ENCODE measurements at places on chromosomes 16 and 17.
A peak's percentile ranks its signal among the peaks of the same experiment; 100 is the strongest.

- no peak for DNase-seq
Observed at GRCh38 chr17:17386094-17386800, 83.1 kb downstream of the NT5M start.

- no peak for DNase-seq
Observed at GRCh38 chr17:39360537-39360936, 40.9 kb downstream of the FBXL20 start.

GRCh38 chr17:11242411-11242810 is 1.4 kb downstream of the SHISA6 start:
- DNase-seq, result no peak

DNA sequence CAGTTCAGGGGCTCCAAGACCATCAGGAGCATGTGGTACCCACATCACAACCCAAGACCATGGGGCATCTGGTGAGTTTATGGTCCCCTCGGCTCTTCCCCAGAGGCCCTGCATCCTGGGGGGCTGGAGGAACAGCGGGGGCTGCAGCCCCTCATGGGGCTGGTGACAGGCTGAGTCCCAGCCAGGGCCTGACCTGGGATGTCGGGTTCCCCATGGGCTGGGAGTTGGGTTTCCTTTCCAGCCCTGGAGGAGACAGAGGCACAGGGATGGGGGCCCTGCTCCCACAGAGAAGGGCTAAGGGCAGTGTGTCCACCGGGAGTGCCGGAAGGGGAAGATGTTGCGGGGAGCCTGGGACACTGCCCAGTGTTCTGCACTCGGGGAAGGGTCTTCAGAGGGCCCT is 82.4 kb downstream of the GOSR1 start:
- no peak for DNase-seq

DNA sequence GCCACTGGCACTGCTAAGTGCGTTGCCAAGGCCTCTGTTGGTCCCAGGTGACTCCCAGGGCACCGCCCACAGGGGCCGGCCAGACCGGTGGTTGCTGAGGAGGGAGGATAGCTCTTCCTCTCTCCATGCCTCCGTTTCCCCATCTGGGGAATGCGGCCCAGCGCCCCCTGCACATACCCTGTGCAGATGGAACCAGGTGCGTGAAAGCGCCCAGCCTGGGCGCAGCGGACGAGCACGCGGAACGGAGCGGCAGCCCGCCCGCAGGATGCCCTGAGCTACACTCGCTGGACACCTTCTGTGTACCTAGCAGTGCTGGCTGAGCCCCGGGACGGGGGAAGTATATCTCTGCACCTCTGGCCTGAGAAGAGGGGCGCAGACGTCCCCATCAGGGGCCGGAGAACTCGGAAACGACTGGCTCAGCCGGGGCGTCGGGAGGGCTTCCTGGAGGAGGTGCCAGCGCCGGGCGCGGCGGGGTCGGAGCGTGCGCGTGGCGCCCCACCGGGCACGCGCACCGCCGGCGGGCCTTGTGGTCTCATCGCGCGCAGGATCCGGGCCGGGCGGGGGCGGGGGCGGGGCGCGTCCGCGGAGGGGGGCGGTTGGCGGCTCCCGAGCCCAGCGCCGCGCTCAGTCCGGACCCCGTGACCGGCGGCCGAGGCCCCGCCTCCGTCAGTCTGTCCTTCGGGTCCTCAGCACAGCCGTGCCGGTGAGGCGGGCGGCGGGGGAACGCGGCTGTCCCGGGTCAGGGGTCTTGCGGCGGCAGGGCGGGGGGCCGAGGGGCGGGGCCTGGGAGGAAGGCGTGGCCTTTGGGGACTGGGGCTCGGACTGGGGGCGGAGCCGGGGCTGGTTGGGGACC is at the start of the genes CCDC78 and HAGHL:
Gene CCDC78, minus strand, starts transcription at position 6 of the 853 bp plus-strand sequence. CDS start 76 bp downstream, outside the sequence.
Gene HAGHL, plus strand, starts transcription at position 669 of the 853 bp plus-strand sequence. CDS start 404 bp downstream, outside the sequence.
- DNase-seq, result peak; percentile 79

GRCh38 chr16:89392881-89393737 is 97.3 kb downstream of the ANKRD11 start:
- DNase-seq, result no peak

GRCh38 chr17:80393241-80393890 is 21.6 kb upstream of the ENDOV start:
- no peak for DNase-seq

GRCh38 chr16:72903176-72903575 is 144.8 kb downstream of the ZFHX3 start:
- no peak for DNase-seq

- no peak for DNase-seq
Observed at GRCh38 chr17:67227488-67227887, 17.5 kb downstream of the HELZ start.

GRCh38 chr16:49081554-49081953 is 200.1 kb downstream of the CBLN1 start:
- no peak for DNase-seq

GRCh38 chr16:66750279-66751052 is 943 bp downstream of the DYNC1LI2 start:
- no peak for DNase-seq

GRCh38 chr16:67053767-67054334 is 24.9 kb downstream of the CBFB start:
- no peak for DNase-seq

DNA sequence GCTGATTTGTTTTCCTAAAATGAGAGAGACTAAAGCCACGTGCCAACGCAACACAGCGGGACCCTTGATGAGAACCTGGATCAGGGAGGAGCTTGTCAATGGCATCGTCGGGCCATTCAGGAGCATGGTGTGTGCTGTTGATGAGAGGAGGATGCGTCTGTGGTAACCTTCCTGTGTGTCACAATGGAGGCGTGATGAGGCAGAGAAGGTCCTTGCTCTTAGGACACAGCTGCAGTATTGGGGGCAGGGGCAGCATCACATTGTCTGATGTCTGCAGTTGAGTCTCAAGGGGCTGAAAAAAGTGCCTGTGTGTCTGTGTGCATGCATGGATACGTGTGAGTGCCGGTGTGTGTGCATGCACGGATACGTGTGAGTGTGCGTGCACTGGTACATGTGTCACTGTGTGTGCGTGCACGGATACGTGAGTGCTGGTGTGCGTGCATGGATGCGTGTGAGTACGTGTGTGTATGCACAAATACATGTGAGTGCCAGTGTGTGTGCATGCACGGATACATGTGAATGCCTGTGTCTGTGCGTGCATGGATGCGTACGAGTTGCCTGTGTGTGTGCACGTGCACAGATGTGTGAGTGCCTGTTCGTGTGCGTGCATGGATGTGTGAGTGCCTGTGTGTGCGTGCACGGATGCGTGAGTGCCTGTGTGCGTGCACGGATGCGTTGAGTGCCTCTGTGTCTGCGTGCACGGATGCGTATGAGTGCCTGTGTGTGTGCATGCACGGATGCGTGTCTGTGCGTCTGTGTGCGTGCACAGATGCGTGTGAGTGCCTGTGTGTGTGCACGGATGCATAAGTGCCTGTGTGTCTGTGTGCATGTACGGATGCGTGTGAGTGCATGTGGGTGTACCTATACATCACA is 39.3 kb downstream of the BAIAP2 start:
- no peak for DNase-seq

- peak; percentile 85 for DNase-seq
Observed at GRCh38 chr17:30104575-30105339, 11.9 kb upstream of the NSRP1 start.

- DNase-seq, result no peak
Observed at GRCh38 chr17:80102664-80103448, 1.5 kb downstream of the GAA start.

DNA sequence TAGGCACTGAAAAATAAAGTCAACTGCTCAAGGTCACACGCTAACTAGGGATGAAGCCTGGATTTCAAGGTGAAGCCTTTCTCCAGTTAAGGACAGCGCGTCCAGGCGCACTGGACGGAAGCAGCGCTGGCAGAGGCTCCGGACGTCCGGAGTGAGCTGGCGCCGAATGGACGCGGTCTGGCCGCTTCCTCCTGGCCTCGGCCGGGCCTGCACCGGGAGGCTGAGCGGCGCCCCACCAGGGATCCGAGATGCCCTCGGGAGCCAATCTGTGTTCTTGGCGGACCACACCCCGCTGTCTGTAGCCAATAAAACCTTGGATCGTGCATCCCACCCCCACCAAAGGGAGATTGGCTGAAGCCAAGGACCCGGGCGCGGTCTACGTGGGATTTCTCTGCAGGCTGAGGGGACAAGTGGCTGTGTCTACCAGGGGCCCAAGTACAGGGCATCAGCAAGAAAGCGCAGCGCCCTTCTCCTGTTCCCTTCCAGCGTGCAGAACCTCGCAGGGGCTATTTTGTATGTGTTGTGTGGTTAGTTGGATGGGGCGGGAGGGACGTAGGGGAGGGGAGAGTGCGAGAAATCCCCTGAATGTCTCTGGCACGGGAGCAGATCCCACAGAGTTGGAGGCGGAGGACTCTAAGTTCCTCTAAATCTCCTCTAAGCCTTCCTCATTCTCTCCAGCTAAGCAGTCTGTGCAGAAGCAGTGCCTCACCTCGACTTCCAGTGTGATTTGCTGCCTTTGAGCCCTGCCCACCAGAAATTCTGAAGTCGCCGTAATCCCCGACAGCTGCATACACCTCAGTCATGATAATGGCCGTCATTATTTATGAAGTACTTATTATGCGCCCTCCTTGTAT is 2.5 kb upstream of the AKAP10 start:
- no peak for DNase-seq

- peak; percentile 54 for DNase-seq
Observed at GRCh38 chr16:11405331-11406176, 60.3 kb downstream of the RMI2 start.

DNA sequence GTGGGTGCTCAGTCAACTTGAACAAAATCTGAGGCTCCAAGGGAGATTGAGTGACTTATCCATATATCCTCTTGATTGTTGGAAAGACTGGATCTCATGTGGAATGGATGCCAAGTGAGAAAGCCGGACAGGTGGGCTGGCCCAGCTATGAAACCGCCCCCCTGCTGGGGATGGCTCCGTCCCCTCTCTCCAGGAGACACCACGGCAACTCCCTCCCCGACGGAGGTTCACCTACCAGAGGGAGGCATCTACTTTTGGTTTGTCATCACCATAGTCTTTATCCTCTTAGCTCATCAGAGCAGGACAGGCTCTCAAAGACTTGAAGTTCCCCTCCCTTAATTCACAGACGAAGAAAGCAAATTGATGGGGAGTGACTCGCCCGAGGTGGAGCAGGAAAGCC is 1.8 kb upstream of the ALG1 start:
- no peak for DNase-seq

- DNase-seq, result no peak
Observed at GRCh38 chr17:75088465-75089417, 987 bp downstream of the SLC16A5 start.

GRCh38 chr17:32949181-32949580 is 21.2 kb downstream of the TMEM98 start:
- DNase-seq, result no peak

DNA sequence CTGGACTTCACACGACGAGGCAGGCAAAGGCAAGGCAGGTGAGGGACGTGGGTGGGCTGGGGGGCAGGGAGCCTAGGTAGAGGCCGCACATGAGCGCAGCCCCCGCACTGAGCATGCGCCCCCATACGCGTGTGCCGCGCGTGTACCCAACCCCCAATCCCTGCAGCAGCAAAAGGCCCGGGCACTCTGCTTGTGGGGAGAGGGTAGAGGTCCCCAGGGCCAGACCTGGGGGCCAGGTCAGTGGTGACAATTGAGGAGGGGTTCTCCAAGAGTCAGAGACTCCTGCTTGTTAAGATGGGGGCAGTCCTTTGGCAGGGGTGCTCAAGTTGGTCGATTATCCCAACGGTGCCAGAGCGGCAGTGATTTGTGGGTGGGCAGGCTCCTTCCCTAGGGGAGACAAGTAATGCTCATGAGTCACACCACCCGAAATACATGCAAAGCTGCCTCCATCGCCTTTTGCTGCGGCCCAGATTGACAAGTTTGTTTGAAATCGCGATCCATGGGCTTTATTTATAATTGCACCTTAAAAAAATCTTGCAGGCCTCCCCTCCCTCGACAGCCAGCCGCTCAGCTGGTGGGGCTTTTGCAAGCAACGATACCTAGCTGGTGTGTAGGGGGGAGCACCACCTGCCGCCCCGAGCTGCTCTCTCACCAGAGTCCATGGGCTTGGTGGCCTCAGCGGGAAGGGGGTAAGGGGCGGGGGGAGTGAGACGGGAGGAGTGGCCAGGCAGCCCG is 1.1 kb upstream of the GIT1 start:
- DNase-seq, result peak; percentile 51

- DNase-seq, result no peak
Observed at GRCh38 chr16:11651796-11652195, 16.5 kb upstream of the SNN start.

GRCh38 chr16:30032083-30032819 is 1.2 kb upstream of the TLCD3B start:
- DNase-seq, result peak; percentile 77

DNA sequence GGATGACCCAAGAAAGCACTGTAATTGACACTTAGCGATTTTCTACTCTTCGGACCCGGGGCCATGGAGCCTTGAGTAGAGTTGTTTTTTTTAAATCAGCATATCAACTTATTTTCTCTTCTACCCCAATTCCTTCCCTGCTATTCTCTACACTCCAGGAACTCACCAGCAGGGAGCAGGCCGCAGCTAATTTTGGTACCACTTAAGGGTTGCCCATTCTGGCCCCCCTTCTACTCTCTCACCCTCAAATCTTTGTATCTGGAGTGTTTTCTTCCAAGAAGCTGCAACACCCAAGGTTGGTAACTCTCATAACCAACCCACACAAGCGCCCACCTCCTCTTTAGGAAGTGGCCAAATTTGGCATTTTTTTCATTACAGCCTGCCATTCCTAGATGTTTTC is 5.5 kb upstream of the ERAL1 start:
- DNase-seq, result no peak

DNA sequence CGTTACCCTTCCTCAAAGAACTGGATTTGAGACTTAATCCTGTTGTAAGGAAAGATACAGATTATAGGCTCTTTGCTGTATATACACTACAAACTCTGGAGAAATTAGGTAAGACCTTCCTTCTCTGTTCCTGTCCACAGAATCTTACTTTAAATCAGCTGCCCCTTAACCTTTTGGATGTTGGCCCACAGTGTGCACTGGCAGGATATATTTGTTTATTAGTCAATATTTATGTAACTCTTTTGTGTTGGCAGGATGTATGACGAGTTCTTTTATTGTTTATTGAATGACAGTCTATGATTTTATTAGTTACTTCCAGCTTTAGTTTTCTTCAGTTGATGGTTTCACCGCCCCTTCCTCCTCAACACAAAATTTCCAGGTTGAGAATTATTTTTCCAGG is 19.7 kb downstream of the LRRC36 start:
- no peak for DNase-seq

GRCh38 chr17:46780003-46780373 is 38.5 kb downstream of the WNT3 start:
- no peak for DNase-seq

GRCh38 chr16:69513180-69513966 is 52.4 kb upstream of the NFAT5 start:
- DNase-seq, result no peak

DNA sequence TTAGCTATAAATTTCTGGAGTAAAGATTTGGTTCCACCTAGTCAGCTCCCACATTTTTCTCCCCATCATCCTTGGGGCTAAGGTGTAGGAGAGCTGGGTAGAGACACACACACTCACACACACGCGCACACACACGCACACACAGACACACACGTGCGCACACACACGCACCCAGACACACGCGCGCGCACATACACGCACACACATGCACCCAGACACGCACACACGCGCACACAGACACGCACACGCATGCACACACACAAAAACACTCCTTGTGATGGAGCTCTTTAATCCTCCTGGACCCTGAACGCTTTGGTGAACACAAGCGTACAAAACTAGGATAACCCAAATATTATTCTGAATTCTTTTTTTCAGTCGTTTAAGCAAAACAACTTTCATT is 253.6 kb downstream of the C16orf95 start:
- DNase-seq, result no peak
